DMS79 (cell line): ENCODE measurements at places on chromosomes 16 and 17.

DNA sequence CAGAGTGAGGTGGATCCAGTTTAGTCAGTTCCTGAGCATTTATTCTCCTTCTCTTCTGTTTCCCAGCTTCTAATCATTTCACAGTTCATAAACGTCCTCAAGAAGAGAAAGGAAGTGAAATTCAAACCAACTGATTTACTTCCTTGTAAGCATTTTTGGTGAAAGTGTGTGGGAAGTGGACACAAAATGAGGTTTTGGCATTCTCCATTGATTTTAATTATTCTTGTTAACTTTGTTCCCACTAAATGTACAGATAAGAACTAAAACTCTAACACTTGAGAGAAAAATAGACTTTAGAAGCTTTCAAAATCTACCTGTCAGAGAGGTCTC is 42.7 kb upstream of the CORO6 start:
- DNase-seq, result no peak

GRCh38 chr17:66715745-66716156 is 119.2 kb upstream of the CACNG5 start:
- DNase-seq, result peak; percentile 47

DNA sequence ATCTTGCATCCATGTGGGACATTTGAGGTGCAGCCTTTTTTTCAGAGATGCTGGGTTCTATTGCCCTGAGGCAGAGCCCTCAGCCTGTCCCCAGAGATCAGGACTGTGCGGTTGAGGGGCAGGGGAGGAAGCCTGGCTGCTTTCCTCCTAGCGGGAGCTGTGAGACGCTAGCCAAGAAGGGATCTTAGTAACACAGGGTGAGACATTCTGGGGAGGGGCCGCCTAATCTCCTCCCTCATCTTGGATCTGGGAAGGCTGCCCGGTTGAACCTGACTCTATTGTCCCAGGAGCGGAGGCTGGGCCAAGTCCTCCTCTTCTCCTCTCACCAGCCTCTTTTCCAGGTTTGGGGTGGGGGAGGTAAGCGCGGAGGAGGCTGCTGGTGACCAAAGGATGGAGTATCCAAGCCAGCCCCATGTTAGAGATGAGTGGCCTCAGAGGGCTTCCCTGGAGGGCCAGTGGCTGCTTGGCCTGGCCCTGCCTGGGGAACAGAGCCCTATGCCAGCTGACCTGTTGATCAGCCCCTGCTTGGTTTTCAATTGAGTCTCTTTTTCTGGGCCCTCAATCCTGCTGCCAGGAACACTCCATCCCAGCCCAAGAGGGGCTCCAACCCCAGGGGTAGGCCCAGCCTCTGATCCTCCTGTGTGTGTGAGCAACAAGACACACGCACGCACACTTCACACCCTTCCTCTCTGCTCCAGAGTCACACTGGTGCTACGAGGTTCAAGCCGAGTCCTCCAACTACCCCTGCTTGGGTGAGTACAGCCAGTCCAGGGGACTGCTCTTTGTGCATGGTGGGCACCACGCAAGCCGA is 5.0 kb downstream of the CA4 start:
- DNase-seq, result no peak

DNA sequence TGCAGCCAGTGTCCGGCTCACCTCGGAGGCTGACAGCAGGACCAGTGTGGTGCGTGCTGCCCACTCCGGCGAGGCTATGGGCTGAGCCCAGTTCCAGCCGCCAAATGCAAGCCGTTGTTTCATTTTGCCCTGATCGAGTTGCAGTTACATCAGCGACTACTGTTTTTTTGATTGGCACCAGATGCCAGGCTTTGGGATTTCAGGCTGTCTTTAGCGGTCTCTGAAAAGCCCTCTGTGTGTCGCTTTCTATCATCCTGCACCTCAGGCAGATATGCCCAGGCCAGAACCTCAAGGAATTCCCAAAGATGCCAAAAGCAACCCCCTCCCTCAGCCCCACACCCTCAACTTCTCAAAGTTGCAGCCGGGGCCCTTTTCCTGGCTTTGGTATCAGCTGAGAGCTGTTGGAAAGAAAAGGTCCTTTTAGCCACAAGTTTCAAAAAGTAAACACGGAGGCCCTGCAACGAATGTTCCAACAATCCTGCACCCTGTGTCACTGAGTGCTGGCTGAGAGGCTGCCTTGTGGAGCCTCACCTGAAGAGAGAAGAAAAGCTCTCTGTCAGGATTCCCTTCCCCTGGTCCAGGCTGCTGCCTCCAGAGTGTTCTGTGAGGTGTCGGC is 58.9 kb downstream of the WWP2 start:
- no peak for DNase-seq

GRCh38 chr17:69503711-69504110 is 89.2 kb downstream of the MAP2K6 start:
- no peak for DNase-seq

DNA sequence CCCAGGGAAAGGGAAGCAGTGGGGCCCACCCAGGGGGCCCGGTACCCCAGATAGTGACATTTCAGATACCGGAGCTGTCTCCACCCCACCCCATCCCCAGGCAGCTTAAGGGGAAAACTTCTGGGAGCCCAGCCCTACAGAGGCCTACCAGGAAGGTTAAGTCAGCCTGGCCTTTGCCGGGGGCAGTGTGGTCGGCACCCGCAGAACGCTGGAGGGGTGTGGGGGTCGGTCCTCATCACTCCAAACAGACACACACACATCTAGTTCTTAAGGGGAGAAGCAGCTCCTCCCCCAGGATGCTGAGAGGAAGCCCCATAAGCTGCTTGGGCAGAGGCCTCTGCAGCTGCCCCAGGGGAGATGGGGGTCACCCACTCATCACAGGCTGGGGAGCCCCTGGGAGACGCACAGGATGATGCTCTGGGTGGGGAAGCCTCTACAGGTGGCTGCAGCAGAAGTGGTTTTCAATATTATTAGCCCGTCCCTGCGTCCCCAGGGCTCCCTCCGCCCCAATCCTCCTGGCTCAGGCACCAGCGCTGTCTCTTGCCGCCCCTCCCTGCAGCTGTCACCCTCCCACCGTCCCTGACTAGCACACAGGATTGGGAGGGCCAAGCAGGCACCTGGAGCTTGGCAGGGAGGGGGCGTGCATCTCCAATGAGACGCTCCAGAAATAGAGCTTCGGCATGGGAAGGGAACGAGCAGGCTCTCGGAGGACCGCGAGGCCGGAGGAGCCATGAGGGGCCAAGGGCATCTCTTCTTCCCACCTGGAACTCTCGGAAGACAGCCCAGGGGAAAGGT is 1.4 kb upstream of the ABR start:
- DNase-seq, result no peak

GRCh38 chr16:19116711-19117449 is 3.1 kb downstream of the ITPRIPL2 start:
- no peak for DNase-seq

GRCh38 chr17:67671493-67671892 is 46.2 kb upstream of the NOL11 start:
- no peak for DNase-seq

DNA sequence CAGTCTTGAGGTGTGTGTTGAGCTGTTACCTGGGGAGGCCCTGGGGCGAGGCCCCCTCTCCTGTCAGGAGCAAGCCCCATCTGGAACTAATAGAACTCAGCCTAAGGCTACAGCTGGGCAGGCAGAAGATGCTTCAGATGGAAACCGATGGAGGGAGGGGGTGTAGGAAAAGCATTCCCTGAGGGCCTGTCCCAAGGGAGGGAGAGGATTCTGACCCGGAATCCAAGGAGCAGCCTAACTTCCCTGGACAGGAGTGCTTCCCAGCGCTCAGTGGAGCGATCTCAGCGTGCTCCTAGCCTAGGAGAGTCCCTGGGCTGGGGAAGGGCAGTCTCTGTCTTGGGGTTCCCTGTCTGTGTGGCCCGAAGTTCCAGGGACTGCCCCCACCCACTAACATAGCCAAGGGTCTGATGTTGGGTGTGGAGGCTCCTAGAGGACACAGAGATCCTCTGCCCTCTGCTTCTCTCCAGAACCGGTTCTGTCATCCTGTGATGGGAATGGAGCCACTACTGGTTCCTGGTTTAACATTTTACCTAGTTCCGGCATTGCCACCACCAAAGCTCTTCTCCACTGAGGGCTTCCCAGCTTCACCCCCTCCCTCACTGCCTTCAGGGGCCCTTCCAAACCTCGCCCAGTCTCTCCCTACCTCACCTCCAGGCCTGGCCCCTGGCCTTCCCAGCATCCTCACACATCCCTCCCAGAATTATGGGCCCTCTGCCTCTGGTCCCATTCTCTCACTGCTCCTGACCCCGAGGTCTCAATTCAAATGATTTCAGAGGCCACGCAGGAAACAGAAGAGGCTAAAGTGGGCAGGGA is 58.7 kb downstream of the RTN4RL1 start:
- DNase-seq, result no peak

DNA sequence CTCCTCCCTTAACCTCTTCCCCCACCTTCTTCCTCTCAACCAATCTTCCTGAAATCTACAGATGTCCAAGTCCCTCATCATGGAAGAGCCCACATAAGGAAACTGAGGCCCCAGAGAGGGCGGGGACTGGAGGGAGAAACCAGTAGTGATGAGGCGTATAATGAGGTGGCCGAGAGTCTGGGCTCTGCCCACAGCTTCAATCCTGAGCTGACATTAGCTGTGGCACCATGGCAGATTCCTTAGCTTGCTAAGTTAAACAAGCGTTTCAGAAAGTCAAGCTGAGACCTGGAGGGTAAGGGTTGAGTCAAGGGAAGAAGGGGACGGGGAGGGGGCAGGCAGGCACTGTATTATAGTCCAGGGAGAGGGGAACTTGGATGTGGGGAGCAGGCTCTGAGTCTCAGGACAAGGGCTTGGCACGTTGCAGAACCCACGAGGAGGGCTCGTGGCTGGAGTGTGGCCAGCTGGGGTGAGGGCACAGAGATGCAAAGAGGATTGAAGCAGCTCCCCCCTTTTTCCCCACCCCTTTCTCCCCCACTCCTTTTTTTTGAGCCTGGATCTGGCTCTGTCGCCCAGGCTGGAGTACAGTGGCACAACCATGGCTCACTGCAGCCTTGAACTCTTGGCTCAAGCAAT is 13.3 kb downstream of the ARHGAP23 start:
- no peak for DNase-seq

GRCh38 chr17:1916316-1916715 is 86.5 kb downstream of the RPA1 start:
- peak; percentile 25 for DNase-seq

GRCh38 chr17:43314611-43315011 is 80.8 kb upstream of the RNU2-1 start:
- no peak for DNase-seq

DNA sequence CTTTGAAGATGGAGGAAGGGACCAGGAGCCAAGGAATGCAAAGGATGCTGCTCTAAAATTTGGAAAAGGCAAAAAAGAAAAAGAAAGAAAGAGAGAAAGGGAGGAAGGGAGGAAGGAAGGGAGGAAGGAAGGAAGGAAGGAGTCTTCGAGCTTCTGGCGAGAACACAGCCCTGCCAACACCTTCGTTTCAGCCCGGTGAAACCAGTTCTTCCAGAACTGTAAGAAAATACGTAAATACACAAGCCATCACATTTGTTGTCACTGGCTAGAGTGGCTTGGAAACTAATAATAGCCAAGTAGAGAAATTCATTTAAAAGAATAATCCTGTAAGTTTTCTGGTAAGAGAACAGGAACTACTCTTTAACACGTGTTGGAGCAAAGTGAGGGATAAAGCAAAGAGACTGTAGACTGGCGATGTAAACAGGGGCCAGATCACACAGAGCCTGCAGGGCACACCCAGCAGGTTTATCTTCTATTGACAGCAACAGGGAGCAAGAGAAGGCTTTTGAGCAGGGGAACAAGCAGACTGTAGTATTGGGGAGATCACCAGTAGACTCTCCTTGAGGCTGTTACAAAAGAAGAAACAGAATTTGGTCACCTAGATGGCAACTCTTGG is 188.7 kb upstream of the MPHOSPH6 start:
- DNase-seq, result no peak

- no peak for DNase-seq
Measured at GRCh38 chr17:28740406-28741357, 3.1 kb upstream of the TRAF4 start.

DNA sequence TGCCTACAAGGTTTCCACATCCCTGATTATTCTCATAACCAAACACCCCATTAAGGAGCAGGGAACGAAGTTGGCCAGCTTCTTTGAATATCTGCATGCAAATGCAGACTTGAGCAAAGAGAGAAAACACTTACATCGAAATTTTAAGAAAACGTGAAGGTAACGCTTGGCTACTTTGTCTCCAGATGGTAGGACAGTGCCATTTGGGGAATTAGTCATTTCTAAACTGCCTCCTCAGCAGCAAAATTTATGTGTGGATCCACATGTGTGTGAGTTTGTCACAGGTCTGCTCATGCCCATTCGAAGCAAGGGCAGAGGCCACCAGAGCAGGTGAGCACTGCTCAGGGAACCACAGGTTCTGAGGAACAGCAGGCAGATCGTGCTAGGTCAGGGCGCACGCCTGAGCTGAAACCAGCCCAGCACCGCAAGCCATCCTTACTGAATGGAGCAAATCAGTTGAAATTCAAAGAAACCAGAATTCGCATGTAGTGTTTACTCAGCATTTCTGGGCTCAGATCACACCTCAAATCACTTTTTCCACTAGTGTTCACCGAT is 80.1 kb downstream of the SOCS1 start:
- no peak for DNase-seq

- DNase-seq, result no peak
Measured at GRCh38 chr16:84810518-84811273, 9.1 kb upstream of the CRISPLD2 start.

- DNase-seq, result no peak
Measured at GRCh38 chr17:45274033-45274432, 12.1 kb upstream of the SPATA32 start.

GRCh38 chr17:48148854-48149786 is 41.6 kb downstream of the SNX11 start:
- DNase-seq, result no peak

DNA sequence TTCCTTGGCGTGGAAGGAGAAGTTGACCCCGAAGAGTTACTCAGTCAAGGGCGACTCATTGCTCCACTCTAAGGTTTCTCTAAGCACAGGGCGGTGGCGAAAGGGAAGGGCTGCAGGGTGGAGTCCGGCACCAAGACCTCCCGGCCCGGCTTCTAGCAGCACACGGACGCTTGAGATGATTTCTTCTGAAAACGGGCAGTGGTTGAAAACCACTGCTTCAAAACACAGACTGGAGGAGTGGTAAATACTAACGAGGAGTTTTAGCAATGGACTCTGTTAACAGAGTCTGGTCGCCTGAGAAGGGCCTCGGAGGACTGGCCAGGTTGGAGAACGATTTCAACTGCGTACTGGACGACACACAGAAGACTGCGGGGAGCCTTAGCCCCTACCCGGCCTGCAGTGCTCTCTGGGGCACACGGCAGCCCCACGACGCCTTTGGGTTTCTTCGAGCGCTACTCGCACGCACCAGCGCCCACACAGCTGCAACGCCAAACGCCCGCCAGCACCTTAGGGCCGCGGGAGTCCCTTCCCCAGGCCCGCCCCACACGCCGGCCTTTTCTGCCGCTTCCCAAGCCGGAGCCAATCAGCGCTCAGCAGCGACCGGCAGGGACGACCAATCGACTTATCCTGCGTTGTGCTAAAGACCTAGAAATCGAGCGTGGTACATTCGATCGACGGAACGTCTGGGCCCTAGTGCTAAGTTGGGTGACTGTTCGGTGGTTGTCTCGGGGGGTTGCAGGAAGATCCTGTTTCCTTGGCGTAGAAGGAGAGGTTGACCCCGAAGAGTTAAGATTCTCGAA is 14.4 kb upstream of the CA4 start:
- peak; percentile 55 for DNase-seq
